Right hindlimb (tissue), 1 donor: ENCODE measurements at places on chromosomes 1 and 21.

GRCh38 chr21:18902660-18903059 lies 499.1 kb upstream of the TMPRSS15 start:
- DNase-seq = no peak

- no peak for DNase-seq
Measured at GRCh38 chr1:231557898-231558707, 29.6 kb downstream of the TSNAX start.

DNA sequence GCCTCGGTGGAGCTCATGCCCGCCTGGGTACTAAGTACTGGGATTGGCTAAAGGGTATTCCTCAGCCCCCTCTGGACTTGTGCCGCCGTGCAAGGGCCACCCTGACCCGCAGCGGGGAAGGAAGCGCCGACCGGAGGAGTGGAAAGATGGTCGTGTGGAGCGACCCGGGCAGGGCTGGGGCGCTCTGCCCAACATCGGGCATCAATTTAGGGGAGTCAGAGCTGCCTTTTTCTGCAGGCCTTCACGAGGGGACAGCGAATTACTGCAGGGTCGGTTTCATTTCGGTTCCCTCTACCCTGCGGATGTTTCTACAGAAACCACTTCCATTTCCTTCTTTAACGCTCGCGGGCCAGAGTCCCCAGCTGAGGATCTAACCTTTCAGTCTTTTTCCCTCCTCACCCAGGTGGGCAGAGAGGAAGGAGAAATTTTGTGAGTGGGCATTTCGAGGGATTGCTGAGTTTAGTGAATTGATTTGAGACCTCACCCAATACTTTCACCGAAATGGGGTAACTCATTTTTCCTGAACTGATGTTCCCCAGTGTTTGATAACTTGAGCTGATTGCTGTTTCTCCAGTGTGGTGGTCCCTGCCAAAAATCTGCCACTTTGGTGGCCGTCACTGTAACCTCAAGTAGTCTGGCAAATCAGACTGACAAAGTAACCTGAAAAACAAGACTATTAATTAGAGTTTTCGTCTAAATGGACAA lies 1.1 kb downstream of the TOR1AIP1 start:
- DNase-seq = no peak

- DNase-seq = no peak
Measured at GRCh38 chr21:25080141-25080540, 527.1 kb downstream of the MRPL39 start.

DNA sequence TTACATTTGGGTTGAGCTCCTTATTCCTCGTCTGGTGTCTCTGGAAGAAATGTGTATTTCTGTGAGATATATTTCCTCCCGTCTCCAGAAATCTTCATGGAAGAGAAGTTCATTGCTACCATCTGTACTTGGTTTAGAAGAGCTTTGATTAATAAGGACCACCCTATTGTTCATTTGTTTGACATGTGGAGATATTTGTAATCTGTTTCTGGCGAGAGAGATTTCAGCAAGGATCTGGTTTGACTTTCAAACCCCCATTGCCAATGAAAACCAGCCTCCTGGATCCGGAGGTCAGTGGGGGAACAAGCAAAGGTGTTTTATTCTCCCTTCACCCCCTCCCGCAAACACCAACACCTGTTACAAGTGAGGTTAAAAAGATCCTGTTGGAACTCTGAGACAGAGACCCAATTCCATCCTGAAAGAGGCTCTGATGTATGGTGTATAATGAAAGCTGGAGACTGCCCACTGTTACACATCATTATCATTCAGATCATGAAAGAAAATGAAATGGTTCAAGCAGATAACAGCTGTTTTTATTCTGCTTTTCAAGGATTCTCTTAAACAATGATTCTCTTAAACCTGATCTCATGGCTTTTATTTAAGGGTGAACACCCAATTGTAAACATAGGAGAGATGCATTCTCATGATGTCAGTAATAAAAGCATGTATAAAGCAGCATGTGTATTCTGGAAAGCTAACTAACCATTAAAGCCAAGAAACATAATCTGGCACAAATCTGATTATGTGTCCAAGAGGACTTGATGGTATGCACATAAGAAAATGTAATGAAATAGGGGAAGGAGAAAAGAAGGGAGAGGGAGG lies 393.5 kb upstream of the ADGRL2 start:
- DNase-seq = no peak
